Activated T-helper 17 cell treated with anti-CD3 and anti-CD28 coated beads, Interleukin-2, amount 50 U/mL, for 72 hours (primary cell): ENCODE measurements at places on chromosomes 1 and 21.

DNA sequence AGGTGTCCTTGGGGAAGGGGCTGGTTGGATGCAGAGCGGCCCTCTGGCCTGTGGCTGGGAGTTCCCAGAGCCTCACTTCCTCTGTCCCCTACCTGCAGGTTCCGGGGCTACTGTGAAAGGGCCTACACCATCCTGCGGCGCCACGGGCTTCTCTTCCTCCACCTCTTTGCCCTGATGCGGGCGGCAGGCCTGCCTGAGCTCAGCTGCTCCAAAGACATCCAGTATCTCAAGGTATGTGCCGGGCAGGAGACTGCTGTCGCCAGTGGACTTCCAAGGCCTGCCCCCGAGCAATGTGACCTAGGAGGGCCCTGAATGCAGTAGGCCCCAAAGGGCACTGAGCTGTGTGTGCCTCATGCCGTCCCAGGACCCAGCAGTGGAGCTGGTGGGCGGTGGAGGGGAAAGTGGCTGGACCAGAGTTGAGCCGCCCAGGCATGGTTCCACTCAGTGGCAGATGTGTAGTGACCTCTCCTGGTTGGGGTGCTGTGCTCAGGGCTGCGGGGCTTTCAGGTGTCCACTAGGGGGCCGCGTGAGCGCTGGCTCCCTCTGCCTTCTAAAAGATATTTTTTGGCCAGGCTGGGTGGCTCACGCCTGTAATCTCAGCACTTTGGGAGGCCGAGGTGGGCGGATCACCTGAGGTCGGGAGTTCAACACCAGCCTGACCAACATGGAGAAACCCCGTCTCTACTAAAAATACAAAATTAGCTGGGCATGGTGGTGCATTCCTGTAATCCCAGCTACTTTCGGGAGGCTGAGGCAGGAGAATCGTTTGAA, 73.4 kb downstream of the PIK3CD start:
- ATAC-seq: peak; percentile 35

DNA sequence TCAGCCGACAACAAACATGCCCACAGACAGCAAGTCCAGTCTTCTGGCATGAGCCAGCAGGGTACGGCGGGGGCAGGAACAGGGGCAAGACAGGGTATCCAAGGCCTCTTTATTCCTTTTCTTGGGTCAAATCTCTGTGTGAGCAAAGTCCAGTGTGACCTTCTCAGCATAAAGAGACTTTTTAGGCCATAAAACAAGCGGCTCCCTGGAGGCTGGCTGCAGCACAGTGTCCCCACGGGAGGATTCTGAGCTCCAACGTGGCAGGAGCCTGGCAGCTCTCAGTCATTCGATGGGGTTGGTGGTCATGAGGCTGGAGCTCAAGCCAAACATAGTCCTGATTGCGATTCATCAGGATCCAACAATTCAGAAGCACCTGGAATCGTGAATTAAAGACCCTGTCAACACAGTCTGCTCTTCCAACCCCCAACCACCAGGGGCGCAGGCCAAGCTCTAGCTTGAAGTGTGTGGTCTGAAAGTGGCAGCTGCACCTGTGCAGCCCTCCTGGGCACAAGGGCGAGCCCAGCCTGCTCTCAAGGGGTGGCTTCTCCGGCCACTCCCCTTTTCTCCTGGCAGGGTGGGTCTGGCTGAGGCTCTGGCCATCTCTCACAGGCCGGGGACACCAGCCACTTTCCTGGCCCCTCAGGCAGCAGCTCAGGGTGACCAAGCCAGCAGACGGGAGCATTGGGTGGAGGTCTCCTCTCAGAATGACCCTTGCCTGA, 62.1 kb downstream of the SLC66A1 start:
- no peak for ATAC-seq

DNA sequence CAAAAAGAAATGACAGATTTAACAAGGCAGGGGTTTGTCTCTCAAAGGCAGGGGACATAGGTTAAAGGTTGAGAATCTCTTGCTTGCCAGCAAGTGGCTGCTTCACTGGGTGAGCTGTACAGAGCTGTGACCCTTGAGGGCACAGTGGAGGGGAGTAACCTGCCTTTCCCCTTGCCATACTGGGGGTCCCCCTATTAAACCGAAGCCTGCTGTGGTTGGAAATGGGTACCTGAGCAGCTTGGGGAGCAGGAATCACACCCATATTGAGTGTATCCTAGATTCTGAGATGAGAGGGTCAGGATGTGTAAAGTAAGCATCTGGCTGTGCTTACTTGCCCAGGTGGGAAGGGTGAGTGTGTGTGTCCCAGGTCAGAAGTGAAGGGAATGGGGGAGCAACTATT, 31.8 kb downstream of the WNT4 start:
- ATAC-seq: no peak

- ATAC-seq: no peak
Measured at GRCh38 chr1:151970128-151970527, 23.5 kb downstream of the S100A10 start.

DNA sequence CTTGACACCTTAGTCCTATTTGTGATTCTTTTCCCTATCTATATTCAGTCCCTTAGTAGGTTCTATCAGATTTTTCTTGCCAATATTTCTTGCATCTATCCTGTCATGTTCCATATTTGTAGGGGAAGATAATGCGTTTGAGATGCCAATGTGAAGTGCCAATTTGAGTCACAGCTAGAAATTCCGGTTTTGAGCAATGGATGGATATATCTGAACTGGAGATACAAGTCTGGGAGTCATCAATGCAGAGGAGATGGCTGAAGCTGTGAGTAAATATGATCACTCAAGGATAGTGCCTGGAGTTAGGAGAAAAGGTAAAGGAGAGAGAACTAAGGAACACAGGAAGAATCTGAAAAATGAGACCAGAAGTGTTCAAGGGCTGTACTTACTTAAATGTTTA, 93.8 kb downstream of the COQ8A start:
- no peak for ATAC-seq

DNA sequence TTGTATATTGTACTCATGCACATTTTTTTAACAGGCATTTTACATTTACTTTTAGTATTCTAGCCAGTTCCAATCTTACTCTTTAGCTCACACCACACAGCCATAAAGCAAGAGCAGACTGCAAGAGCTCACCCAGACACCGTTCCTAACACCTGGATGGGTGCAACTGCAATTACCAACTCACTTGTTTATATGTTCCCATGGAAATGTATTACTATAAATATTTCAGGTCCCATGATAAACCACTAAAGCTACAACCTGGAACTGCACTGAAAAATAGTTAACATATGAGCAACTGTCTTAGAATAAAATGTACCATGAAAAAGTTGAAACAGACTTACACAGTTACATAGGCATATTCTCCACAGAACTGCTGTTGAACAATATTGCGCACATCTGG, 30.8 kb downstream of the USP48 start:
- ATAC-seq: no peak

DNA sequence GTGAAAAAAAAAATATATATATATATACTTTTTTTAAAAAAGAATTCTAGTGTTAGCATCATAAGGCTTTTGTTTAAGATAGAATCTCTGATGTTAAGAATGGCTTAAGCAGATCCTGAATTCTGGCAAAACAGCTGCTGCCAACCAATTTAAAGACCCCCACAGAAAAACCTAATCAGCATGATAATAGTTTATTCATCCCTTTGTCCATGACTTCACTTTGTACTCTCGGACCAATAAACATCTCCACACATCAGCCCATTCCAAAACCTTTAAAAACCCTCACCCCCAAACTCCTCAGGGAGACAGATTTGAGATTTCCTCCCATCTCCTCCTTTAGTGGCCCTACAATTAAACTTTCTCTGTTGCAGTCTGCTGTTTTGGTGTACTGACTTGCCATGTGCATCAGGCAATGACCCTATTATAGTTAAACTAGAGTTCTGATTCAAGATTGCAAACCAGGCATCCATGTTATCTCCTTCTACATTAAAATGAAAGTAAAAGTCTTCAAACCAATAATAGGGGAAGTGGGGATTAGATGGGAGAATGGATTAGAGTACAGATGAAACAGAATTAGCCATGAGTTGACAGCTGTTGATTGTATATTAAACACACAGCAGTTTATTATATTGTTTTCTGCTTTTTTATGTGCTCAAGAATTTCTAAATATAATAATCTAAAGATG, 9.8 kb upstream of the PHTF1 start:
- ATAC-seq: no peak

DNA sequence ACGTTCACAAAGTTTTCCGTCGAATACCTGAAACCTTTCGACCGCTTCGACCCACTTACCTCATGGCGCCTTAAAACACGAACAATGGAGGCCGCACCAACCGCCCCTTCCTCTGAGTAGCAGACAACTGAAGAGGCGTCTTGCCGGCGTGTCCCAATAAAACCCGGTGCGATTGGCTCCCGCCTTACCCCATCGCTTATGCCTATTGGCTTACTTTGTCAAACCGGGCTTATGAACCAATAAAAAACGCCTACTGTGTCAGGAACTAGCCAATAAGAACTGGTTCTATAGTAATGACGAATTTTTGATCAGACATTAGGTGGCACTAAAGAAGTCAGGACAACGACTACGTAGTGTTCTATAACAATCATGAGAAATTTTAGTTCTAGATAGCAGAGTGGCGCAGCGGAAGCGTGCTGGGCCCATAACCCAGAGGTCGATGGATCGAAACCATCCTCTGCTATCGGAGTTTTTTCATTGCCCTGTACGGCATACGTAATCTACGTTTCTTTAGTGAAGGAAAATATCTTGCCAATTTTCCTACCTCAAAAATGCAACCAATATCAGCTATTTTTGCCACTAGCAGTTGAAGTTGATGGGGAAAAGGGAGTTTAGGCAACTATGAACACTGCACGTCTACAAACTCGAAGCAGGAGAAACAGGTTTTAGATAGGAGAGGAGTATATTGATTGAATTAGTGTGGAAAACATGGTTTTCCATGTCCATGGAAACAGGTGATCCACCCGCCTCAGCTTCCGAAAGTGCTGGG, at the start of gene ILF2:
Gene ILF2, minus strand, starts transcription at position 135 of the 769 bp plus-strand sequence. Its CDS starts 71 bp downstream, at position 64.
- peak; percentile 92 for ATAC-seq

DNA sequence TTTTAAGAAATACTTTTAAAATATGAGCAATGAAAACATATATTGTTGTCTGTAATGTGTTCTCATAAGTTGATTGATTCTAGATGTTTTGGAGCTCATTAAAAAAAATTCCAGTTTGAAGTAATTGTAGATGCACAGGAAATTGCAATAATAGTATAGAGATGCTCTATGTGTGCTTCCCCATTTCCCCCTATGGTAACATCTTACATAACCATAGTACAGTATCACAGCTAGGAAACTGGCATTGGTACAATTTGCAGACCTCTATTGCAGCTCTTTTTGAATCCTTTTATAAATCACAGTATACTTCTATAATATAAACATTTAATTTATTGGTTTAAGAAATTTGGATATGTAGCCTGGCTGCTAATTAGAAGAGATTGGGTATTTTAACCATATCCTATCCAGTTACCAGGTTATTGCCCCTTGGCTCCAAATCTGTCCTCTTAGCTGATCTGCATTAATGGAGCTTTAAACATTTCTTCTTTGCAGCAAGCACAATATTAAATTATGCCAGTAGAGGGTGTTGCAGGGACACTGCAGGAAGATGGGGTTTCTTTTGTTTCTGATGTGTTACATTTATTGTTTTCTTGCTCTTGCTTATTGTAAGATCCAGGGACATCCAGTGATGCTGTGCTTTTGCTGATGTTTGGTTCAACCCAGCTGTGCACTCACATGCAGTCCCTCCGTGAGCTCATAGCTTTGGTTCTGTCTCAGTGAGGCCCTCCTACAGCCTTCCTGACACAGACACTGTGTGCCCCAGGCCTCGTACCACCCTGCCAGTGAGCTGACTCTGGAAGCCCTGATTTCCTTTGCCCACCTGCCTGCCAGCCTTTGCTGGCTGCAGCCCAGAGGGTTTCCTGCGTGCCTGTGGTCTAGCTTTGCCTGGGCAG, 103.3 kb downstream of the RABGAP1L start:
- no peak for ATAC-seq
